Urothelium cell line (cell line): ENCODE measurements at places on chromosomes 11 and 22.

GRCh38 chr11:57547854-57548377, 10.5 kb downstream of the SMTNL1 start:
- no peak for DNase-seq

DNA sequence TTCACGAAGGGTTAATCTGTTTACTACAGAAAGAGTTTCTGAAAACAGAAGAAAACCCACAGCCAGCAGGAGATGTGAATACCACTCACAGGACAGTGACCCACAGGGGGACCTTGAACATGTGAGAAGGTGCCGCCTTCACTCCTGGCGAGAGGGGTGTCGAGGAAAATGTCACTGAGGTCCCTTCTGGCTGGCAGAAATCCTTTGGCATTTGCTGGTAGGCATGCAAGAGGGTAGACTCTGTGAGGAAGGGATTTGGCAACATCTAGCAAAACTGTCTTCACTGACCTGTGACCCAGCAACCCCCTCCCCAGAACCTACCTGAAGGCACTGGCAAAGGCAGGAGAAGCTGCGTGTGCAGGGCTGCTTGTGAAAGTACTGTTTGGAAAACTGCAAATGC, 8.6 kb downstream of the KCNQ1 start:
- DNase-seq, result no peak

DNA sequence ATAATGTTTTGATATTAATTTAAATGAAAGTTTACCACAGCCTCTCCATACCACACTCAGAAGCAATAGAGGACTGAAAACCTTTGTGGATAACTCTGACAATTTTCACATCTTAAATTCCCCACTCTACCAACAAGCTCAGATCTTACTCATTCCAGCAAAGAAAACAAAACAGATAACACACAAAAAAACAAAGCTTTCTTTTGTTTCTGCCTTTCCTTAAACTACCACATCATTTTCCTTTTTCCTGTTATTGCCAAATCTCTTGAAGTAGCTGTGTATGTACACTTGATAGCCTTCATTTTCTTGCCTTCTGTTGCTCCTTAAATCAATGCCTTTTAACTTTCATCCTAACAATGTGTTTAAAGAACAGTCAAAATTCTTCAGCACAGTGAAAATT, 484.9 kb downstream of the NTM start:
- DNase-seq, result no peak

GRCh38 chr11:85774256-85775101, 36.5 kb downstream of the SYTL2 start:
- no peak for DNase-seq

GRCh38 chr11:67367761-67368227, 5.6 kb downstream of the CLCF1 start:
- no peak for DNase-seq

GRCh38 chr11:35588627-35589026, 29.6 kb upstream of the FJX1 start:
- peak; percentile 19 for DNase-seq

DNA sequence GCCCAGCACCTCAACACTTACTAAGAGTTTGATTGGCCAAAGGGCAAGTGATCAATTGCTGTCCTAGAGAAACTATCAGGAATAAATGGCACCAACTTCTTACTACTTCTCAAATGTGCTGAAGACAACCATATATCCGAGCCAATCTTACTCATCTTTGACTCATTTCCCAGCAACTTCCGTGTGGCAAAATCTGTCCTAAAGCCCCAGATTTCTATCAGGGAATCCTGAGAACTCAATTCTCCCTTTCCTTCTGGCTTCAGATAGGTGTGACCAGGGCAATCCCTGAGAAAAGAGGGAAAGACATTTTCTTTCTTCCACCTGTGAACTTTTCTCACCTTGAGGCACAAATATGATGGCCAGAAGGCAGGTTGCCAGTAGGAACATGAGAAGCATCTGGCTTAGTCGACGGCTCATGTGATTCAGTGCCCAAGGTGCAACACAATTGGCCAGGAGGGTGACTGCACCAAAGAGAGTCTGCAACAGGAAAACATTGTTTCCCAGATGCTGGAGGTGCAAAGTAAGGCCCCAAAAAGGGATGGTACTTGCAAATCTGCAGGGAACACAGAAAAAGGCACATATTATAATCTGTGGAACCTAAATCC, 21.8 kb upstream of the SLC22A24 start:
- DNase-seq, result no peak

GRCh38 chr11:16080688-16081381, 275.5 kb downstream of the SOX6 start:
- no peak for DNase-seq

- no peak for DNase-seq
Measured at GRCh38 chr11:78520230-78520629, 54.4 kb downstream of the NARS2 start.

DNA sequence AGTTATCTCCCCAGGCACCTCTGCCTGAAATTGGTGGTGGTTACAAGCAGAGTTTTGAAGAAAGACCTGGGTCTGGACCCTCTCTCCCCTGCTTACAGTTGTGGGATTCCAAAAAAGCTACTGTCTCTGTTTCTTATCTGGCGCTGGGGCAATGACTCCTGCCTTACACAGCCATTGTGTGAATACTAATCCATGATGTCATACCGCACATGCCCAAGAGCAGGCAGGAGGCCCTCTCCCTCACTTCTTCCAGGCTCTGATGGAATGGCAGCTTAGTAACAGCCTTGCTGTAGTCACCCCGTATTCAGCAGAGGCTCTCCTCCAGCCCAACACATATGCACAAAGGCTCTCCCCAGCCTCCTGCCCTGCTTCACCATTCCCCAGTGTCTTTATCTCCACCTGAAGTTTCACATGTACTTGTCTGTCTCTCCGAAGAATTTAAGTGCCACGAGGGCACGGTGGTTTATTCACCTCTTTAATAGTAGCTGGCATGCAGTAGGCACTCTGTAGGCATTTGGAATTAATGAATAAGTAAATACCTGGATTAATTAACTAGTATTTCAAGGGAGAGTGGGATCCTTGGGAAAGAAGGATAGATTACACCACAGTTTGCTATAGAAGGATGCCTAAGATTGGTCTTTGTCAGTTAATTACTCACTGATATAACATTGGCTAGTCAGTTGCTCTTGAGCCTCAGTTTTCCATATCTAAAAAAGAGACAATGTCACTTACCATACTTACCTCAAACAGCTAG, 165.6 kb downstream of the ETS1 start:
- no peak for DNase-seq

- peak; percentile 32 for DNase-seq
Measured at GRCh38 chr22:42560781-42561180, 7.0 kb downstream of the SERHL2 start.
